Pons (tissue), 1 donor: ENCODE measurements at places on chromosomes 1 and 21.

GRCh38 chr21:43827015-43827611, 37.7 kb downstream of the RRP1 start:
- DNase-seq = no peak

DNA sequence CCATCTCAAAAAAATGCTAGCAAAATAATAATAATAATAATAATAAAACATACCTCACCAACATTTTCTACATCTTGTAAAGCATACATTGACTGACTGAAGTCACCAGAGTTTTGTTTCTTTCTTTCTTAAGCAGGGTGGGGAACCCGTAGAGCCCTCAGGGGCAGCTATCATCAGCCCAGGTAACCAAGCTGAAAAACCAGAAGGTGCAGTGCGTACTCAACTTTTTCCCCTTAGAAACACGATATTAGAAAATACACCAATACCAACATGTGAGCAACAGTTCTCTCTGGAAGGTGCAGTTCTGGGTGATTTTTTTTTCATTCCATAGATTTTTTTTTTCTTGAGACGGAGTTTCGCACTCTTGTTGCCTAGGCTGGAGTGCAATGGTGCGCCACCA, 54.3 kb upstream of the LGALS8 start:
- no peak for DNase-seq

- no peak for DNase-seq
Measured at GRCh38 chr1:157696966-157697628, 3.5 kb downstream of the FCRL3 start.

GRCh38 chr1:235952950-235953615, 86.4 kb upstream of the LYST start:
- no peak for DNase-seq

GRCh38 chr1:21966247-21967000, 10.4 kb upstream of the CELA3B start:
- DNase-seq = no peak

- no peak for DNase-seq
Measured at GRCh38 chr21:41805038-41805437, 38.2 kb upstream of the RIPK4 start.

- DNase-seq = no peak
Measured at GRCh38 chr1:117821382-117821755, 108.1 kb downstream of the GDAP2 start.

DNA sequence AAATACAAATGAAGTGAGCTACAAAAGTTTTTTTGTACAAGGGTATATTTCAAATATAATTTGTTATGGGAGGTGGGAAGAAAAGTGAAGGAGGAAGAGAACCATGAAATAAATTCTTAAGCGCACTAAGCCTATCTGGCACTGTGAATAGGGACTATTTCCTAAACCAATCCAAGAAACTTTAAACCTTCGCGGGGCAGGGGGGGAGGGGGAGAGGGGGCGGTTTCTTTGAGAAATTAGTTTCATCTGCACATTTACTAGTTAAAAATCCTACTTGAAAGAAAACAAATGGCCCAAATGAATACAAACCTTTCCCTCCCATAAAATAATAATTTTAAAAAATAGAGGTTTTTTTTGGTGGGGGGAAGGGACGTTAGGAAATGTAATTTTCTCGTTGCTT, 364 bp downstream of the GOLPH3L start:
- no peak for DNase-seq

- peak; percentile 58 for DNase-seq
Measured at GRCh38 chr1:31354283-31354682, 18.6 kb downstream of the FABP3 start.
